IMR-90 (cell line): ENCODE measurements at places on chromosomes 1 and 21.

DNA sequence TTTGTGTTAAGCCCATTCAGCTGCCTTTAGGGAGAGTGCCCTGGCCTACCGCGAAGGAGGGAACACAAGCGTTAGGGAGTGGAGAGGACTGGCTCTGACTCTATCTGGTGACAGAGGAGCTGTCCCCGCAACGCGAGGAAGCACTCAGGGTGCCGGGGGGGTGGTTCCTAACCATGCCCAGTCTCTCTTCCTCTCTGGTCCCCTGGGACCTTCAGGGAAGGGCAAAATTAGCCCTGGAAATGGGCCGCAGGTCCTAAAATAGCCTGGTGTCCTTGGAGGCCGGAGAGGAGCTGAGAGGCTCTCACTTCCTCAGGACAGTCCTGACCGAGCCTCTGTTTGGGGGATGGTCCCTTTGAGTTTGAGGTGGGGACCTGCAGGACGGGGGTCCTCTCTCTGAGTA is 5.8 kb downstream of the SLC45A1 start:
- DNase-seq, result no peak

- peak; percentile 3 for DNase-seq
Observed at GRCh38 chr1:88549536-88549935, 134.5 kb upstream of the PKN2 start.

DNA sequence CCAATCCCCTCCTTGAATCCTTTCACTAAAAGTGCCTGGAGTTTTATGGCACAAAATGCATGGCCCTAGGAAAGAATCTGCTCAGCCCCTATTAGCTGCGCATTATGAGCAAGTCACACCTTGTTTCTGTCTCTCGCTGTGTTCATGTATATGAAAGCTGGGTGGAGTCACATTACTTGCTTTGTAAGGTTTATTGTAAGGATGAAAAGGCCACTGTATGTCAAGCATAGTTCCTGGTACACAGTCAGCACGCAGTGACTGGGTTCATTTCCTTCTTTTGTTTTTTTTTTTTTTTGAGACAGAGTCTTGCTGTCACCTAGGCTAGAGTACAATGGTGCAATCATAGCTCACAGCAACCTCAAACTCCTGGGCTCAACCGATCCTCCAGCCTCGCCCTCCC is 6.7 kb upstream of the SLC9A1 start:
- DNase-seq, result no peak

DNA sequence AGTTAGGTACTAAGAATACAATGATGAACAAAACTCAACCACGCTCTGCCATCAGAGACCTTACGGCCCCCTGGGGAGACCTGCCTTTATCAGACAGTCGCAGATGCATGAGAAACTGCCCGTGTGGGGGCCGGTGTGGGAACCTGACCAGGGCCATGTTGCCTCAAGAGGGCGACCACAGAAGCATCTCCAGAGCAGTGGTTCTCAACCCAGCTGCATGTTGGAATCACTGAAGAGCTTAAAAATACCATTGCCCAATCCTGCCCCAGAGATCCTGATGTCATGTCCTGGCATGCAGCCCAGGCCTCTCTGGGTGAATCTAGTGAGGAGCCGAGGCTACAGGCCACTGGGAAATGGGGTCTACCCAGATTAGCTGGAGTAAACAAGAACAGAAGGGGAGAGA is 108.7 kb downstream of the PRDM2 start:
- DNase-seq, result peak; percentile 65

DNA sequence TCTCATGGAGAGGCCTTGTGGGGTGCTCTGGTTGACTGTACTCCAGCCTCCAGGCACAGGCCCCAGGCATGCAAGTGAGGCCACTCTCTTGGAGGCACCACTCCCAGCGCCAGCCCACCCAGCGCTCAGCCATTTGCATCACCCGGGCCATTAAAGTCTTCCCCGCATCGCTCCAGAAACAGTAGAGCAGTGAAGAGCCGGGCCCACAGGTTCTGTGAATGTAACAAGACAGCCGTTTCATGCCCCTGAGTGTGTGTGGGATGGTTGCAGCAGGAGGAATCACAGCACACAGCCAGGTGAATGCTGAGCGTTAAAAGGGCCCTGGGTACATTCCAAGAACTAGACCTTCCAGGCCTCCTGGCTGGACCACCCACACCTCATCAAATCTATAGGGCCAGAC is 19.0 kb upstream of the CD2 start:
- no peak for DNase-seq

DNA sequence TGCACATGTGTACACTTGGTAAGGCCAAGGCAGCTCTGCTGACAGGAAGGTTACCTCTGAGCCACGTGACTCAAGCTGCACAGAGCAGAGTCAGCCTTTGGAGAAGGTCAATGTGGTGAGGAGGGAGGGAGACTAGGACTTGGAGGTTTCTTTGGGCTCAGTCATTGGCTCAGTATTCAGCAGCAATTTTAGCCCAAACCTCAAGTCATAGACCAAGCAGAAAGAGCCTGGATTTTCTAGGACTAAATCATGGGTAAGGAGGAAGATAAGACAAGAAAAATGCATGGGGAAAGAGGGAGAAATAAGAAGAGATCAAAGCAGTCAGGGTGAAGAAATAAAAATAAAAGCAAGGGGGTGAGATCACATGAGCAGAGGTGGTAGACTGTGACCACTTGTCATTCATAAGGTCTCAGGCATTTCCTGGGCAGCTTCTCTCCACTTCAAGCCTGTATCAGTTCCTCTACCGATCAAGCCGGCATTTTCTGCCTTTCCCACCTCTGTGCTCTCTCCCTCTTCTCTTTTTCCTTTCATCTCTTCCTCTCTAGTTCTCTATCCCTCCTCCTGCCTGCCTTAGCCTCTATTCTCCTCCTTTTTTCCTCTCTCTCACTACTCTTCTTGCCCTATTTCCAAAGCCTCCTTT is 51.7 kb upstream of the DUSP10 start:
- DNase-seq, result no peak

DNA sequence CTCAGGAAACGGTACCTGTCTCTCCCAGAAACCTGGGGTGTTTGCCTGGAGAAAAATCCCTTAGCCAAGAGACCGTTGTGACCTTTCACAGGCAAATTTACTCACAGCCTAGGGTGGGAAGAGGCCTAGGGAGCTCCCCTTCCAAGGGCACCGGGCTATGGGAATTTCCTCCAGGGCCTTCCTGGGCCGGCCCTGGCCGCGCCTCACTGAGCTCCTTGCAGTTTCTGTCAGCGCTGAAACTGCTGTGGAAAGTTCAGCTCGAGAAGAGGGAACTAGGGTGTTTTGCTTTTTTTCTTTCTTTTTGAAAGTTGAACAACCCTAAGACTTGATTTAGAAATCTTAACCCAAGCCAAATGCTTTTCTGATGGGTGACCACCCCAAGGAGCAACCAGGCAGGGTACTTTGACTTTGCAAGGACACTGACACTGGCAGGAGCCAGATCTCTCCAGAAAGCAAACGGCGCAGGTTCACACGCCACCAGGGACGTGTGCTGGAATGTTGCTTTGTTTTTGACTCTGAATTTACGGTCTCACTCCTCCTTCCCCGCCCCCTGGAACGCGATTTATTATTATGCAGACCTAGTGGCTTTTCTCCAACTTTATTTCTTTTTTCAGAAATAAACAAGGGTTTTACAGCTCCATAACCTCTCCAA is 229.6 kb upstream of the JUN start:
- DNase-seq, result peak; percentile 36

- no peak for DNase-seq
Observed at GRCh38 chr1:36588972-36589371, 106.3 kb upstream of the CSF3R start.

- no peak for DNase-seq
Observed at GRCh38 chr1:16189003-16189402, 23.4 kb downstream of the ARHGEF19 start.

- DNase-seq, result no peak
Observed at GRCh38 chr21:27647921-27648320, 681.0 kb upstream of the ADAMTS5 start.

- peak; percentile 1 for DNase-seq
Observed at GRCh38 chr1:104780470-104781078, 1030.9 kb downstream of the AMY1C start.

GRCh38 chr1:86913399-86913895 is 479 bp downstream of the SELENOF start:
- DNase-seq, result peak; percentile 48

GRCh38 chr1:182720463-182720862 is 36.1 kb upstream of the RGS8 start:
- peak; percentile 10 for DNase-seq

- no peak for DNase-seq
Observed at GRCh38 chr1:178019208-178019607, 49.4 kb upstream of the SEC16B start.

- DNase-seq, result no peak
Observed at GRCh38 chr1:27377760-27378495, 3.3 kb upstream of the FCN3 start.

GRCh38 chr1:8661185-8662110 is 156.0 kb downstream of the RERE start:
- peak; percentile 91 for DNase-seq

DNA sequence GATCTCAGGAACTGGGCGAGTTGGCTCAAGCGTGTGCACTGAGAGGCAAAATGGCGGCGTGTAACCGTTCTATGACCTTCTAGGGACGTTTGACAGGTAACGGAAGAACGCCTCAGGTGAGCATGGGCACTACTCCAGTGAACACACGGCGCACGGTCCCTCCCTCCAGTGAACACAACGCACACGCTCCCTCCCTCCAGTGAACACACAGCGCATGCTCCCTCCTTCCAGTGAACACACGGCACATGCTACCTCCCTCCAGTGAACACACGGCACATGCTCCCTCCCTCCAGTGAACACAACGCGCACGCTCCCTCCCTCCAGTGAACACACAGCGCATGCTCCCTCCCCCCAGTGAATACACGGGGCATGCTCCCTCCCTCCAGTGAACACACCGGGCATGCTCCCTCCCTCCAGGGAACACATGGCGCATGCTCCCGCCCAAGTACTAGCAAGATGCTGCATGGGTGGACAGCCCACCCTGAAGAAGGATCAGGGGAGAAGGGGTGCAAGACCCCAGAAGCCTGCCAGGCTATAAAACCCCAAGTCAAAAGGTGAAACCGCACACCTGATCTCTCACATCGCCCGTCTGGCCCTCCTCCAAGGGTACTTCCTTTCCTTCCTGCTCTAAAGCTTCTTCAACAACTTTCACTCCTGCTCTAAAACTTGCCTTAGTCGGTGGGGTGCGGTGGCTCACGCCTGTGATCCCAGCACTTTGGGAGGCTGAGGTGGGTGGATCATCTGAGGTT is 3.5 kb downstream of the C1orf159 start:
- DNase-seq, result no peak

DNA sequence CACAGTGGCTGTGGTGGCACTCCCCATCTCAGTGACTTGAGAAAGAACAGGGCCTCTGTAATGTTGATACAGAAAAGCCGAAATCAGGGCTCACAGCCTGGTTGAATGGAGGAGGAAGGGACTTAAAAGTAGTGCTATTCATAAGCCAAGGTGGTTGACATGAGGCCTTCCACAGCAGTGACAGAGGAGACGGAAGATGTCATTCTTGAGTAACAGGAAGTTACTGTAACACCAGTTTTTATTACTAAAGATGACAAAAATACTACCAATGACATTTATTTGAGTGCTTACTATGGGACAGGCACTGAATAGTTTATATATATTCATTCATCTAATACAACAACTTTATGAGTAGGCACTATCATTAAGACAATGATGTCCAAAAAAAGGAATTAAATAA is 52.8 kb upstream of the GNG12 start:
- DNase-seq, result no peak

- peak; percentile 31 for DNase-seq
Observed at GRCh38 chr1:26020941-26021646, 481 bp upstream of the EXTL1 start.

DNA sequence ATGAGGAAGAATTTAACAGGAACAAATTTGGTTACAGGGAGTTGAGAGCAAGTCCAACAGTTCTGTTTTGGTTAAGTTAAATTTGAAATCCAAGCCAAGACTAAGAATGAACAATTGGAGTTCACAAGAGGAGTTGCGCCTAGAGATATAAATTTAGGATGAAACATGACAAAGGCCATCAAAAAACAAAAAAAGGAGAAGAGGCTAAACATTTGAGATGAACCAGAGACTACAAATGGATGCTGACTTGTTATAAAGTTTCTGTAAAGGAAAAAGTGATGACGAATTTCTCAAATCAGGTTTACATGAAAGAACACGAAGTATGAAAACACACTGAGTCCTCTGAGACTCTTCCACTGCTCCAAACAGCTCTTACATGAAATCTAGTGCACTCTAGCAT is 575.6 kb downstream of the SMYD3 start:
- DNase-seq, result no peak

GRCh38 chr1:157111396-157112165 is 12.0 kb upstream of the ETV3L start:
- DNase-seq, result no peak

- peak; percentile 97 for DNase-seq
Observed at GRCh38 chr1:155134880-155135414, 705 bp upstream of the SLC50A1 start.

GRCh38 chr1:66728021-66728420 is 24.2 kb upstream of the DYNLT5 start:
- peak; percentile 53 for DNase-seq

DNA sequence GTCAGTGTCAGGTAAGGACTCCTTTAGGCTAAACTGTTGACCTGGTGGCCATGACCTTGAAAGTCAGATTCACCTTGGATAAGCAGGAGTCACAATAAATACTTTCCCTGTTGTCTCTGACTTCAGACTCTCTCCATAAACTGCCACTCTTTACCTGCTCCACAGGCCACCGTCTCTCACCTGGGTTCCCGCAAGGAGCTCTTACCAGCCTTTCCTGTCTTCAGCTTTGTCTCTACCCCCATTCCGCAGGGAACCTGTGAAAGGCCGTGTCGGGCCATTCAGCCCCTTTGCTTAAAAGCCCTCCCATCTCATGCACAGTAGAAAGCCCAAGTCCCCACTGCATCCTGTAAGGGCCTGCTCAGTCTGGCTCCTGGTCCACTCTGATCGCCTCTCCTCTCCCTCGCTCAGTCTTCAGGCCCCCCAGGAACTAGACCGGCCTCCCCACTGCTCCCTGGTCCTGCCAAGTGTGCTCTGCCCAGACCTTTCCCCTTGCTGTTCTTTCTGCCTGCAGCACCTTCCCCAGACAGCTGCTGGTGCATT is 79.5 kb downstream of the ACTL8 start:
- DNase-seq, result no peak

DNA sequence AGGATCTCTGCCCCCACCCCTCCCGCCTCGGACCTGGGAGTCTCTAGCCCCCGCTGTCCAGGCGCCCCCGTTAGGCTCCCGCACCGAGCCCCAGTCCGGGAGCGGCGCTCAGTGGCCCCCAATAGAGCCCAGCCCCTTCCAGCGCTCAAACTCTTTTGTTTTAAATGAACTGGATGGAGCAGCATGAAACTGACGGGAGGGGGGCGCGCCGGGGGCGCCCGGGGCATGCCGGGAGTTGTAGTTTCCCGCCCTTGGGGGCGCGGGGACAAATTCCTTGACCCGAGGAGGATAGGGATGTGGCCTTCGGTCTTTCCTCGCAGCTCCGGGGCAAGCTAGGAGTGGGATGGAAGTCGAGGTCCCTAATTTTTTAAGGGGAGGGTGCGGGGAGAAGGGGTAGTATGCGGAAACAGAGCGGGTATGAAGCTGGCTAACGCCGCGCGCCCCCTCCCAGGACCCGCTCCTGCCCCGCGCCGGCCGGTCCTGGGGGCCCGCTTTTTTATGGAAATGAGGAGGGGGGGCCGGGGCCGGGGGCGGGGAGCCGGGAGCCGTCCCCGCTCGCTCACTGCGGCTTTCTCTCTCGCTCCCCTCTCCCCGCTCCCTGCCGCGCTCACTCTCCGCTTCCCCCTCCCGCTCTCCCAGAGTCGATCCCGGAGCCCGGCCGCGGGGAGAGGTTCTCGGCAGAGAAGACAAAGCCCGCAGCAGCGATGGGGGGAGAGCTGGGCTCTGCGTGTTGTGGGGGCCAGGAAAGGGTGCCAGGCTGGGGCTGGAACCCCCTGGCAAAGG is at the start of gene MEX3A:
TSS of gene MEX3A (minus strand) at position 157 of the 783 bp plus-strand sequence. CDS start 467 bp downstream, outside the sequence.
- DNase-seq, result peak; percentile 64
